ENCODE measurements at places on chromosomes 3 and 15.

DNA sequence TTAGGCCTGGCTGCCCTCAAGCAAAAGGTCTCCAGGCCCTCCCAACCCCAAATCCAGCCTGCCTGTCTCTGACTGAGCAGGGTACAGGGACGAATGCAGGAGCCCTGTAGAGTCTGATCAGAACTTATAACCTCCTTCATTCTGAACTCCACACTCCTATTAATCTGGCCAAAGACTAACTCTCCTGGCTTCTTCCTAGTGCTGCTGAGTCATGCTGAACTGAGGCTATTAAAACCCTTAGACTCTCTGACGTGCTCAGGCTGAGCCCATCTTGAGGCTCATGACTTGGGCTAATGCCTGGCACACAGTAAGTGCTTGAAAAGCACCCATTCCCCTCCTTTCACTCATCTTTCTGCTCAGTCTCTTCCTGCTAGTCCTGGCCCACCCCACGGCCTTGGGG, 81.9 kb downstream of the NUP210 start:
- DNase-seq: no peak

DNA sequence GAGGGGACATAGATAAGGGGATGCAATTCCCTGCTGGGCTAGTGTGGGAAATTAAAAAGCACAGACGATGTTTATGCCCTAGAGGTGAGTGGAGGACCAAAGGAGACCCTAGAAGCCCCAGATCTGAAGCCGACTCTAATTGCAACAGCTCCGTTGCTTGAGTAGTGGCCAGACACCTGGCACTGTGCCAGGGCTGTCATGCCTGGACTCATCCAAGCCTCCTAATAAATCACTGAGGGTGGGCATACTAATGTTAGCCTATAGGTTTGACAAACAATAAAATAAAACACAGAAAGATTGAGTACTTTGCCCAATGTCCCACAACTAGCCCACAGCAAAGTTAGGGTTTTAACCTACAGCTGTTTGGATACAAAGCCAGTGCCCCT, 25.4 kb upstream of the MRPS22 start:
- DNase-seq: no peak

DNA sequence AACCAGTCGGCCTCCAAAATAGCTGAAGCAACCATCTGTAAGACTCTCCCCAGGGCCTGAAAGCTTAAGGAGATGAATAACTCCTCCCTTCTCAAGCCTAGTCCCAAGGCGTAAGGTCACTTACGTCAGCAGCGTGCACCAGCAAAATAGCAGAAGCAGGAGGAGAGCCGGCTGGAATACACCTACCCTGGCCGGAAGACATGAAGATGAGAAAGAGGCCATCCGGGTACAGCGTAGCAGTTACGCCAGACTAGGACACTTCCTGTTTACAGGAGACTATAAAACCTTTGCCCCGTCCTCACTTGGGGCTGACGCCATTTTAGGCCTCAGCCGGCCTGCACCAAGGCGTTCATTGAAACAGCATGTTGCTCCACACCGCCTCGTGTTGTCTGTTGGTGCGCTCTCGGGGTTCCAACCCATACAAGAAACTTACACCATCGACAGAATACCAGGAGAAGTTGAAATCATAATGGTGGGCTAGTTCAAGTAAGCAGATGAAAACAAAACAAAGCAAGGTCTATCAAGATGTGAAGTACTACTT, 2.5 kb downstream of the CFAP92 start:
- DNase-seq: no peak

GRCh38 chr3:188440340-188440972, 286.5 kb downstream of the LPP start:
- DNase-seq: no peak

DNA sequence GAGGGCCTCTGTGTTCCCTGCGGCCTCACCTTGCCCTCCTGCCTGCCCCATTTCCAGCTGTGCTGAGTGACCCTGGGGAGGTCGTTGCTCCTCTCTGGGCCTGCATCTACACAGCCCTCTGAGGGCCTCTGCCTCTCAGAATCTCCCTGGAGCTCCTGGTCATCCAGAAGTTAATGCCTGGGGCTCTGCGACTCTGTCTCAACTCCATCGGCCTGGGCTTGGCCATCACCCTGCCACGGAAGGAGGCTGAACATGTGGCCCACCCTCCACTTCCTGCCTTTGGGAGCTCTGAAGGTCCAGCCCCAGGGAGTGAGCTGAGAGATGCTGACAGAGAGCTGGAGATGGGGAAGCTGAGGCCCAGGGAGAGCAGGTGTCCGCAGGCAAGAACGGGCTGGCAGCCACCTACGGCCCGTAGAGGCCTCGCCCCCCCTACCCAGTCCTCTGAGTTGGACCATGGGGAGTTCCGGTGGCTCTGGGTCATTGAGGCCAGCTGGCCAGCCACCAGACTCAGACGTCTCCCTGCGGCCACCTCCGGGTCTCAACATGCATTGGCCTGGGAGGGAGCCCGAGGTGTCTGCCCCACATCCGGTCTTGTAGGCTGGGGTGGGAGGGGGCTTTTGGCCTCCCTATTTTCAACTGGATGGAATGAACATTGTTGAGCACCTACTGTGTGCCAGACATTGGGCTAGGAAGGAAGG, 34.2 kb downstream of the GRIP2 start:
- no peak for DNase-seq

DNA sequence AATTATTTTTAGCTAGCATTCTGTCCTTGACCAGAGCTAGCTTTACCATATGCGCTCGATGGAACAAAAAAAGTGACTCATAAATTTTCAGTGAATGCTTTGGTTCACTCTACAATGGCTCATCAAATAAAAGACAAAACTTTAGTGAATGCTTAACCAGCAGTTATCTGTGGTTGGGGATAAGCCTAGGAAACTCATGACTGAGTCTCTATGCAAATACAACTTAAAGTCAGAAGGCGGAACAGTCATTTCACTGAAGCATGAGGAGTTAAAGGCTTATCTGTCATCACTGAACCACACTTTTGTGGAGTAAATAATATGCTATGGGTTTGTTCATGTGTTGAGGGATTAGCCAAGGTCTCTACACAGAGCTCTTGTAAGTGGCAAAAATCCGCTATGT, 308.4 kb downstream of the SQOR start:
- no peak for DNase-seq

- DNase-seq: peak; percentile 88
Observed at GRCh38 chr3:149808209-149808829, 4.7 kb upstream of the RNF13 start.

GRCh38 chr3:127488740-127489139, 101.8 kb downstream of the TPRA1 start:
- DNase-seq: no peak

DNA sequence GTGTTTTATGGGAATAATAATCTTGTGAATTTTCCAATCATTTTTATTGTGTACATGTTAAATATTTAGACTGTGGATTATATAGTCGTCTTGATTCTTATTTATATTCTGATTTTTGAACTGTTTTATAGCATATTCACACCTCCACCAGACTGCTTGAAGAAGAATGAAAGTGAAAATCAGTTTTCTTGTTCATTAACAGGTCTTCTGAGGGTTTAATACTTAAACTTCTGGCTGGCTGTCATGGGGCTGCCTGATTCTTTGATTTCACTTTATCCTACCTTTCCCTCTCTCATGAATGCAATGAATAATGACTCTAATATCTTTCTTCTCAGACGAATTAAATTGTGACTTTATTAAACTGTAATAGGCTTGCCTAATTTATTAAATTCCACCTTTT, 56.2 kb downstream of the ATP2C1 start:
- no peak for DNase-seq

DNA sequence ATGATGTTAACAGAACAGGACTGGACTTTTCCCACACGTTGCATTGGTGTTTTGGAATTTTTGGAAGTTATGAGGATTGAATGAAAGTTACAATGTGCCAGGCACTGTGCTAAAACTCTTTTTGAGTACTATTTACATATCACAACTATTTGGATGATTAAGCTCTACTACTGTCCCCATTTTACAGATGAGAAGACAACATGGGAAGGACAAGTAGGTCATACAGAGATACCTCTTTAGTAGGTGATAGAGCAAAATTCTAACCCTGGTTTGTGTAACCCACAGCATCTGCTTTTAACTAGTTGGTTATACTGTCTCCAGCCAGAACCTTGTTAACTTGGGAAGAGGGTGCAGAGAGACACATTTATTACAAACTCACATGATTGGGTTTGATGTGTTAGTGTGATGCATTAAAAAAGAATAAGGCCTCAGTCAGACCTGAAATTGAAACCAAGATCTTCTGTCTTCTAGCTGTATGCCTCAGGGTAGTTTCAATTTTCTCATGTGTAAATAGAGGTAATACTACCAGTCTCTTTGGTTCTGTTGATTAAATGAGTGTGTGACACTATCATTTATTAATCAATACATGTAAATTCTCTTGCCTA, 1.4 kb downstream of the NDUFB4 start:
- DNase-seq: no peak

- DNase-seq: no peak
Observed at GRCh38 chr3:192487033-192487432, 240.3 kb downstream of the FGF12 start.

DNA sequence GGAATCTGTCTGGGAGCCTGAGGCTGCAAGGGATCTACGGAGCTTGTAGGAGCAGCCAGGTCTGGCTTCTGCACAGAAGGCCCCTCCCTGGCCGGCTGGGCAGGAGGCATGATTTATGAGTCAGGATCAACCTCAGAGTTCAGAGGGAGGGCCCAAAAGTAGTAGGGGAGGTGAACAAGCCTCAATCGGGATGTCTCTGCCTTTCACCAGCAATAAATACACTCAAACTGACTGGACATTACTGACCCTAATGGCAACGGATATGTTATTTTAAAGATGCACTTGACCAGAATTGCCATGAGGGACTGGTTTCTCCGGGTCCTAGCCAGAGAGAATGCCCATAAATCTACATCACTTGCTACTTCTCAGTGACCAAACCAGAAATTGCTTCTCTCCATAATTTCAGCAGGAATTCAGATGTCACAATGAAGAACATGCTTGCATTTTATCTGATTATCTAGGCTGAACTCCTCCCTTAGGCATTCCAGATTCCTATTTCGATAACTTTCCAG, 109.6 kb upstream of the LMOD3 start:
- no peak for DNase-seq

GRCh38 chr3:149167898-149168297, 38.5 kb downstream of the HPS3 start:
- DNase-seq: no peak

DNA sequence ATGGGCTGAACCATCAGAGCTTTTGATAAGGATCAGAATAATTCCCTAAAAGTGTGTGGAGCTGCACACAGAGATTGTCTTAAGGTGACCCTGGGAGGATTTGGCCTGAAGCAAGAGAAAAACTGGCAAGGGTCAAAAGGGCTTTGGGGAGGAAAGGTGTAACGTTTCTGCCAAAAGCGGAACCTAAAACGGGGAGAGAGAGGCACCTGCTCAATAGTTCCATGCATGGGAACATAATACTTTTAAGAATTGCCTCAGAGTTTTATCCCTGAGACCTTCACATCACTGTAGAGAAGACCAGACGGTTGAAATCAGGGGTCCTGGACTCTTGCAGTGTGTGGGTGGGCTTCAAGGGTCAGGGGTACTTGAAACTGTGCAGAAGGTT, 5.9 kb downstream of the ZNF710 start:
- no peak for DNase-seq

DNA sequence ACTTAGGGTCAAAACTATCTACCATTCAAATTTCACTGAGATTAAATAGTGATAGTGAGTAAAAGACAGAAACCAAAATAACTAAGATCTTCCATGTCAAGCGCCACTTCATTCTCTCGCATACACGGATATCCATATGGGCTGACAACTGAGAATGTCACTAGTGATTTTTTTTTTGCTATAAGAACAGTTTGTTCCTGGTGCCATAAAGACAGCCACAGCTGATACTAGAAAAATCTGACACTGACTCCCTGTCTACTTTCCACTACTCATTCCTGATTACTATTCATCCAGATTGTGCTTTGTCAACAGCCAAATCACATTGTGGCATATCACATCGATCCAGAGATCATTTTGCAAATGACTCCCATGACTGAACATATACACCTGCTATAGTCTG, 45.8 kb upstream of the CDAN1 start:
- DNase-seq: no peak

GRCh38 chr3:39499651-39500273, 32.3 kb downstream of the MOBP start:
- DNase-seq: no peak

GRCh38 chr15:65393091-65393490, 15.3 kb upstream of the IGDCC3 start:
- no peak for DNase-seq

DNA sequence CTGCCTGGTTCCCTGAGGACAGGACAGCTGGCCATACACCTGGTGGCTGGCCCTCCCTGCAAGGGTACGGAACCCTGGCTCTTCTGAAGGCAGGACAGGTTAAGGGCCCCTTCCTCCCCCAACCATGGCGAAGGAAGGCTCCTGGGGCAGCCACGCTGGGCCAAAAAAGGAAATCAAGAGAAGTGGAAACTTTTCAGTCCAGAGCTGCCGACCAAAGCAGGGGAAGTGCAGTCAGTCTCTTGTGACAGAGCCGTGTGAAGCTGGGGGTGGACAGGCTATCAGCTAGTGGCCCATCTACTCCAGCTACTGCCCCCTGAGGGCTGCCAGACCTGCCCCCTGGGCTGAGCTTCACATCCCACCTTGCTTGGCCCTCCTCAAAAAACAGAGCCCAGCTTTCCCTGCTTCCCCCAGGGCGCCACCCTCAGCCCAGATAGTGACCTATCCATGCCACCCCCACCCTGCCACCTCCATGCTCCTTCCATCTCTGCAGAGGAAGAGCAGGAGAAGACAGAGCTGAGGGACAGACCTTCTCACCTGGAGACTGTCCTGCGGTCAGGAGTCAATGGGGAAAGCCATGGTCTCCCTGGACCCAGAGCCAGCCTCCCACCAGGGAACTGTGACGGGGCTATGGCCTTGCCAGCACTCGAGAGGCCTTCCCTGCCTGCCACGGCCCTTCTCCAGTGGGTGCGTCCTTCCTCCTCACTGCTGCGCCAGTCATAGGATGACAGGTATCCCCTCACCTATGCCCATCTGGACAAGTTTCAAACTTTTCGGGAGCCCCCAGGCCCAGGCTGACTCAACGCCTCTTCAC, 4.6 kb downstream of the SEMA7A start:
- DNase-seq: no peak

- DNase-seq: no peak
Observed at GRCh38 chr3:174812172-174812862, 46.8 kb upstream of the NAALADL2 start.

DNA sequence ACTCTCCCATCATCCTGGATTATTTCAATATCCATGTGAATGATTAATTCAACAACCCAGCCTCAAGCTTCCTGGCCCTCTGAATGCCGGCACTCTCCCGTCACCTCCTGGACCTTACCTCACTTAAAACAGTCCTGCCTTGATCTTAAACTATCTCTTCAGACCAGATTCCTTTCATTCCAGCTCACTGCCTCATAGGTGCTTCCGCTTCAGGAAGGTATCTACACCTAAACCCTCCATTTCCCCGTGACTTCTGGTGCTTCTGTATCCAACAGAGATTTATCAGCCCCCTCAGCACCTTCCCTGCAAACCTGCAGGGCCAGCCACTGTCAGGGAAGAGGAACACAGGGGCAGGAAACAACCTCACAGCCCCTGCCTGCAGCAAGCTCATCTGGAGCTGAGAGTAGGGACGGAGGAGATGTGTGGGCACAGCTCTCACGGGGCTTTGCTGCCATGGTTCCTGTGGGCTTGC, 98.9 kb upstream of the TJP1 start:
- no peak for DNase-seq

- no peak for DNase-seq
Observed at GRCh38 chr3:106473576-106474475, 605.0 kb upstream of the CBLB start.
